ENCODE measurements at places on chromosomes 5 and 9. TPM values are rescaled to one million over a fixed set of nuclear protein-coding genes. Genes with fewer than 3 reads are reported as not detected.

The PCDHB10 gene
- 3.9 TPM for total RNA-seq

DNA sequence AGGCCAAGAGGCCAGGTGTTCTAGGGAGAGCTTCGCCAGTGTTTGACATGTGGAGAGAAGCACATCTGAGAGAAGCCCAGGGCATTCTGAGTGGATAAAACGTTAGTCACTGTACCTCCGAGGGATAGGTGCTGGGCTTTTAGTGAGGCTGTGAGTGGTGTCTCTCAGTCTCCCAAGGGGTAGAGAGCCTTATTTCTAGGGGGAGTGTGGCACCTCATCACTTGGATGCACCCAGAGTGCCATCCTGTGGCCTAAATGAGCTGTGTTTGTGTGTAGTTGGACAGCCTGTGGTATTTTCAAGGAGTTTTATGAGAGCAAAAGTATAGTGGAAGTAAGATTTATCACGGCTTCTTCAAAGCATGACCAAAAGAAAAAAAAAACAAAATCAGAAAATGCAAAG is 1046.9 kb upstream of the WWC1 start:
- no peaks in the 10 kb centered on the region for H3K4me1 ChIP-seq
- H3K27me3 ChIP-seq: no peaks in the 10 kb centered on the region
- no peak overlapping the region for H3K4me3 ChIP-seq
- no peaks in the 10 kb centered on the region for H3K36me3 ChIP-seq
- DNase-seq: peak; percentile 73

- DNase-seq: no peak
- peaks cover 77% of the 10 kb centered on the region for H3K27me3 ChIP-seq
- no peak overlapping the region for H3K4me3 ChIP-seq
- no peak overlapping the region for H3K27ac ChIP-seq
These were observed 8.7 kb downstream of the SNCB start for GRCh38 chr5:176621661-176622079.

The BTNL8 gene
- not detected for total RNA-seq

DNA sequence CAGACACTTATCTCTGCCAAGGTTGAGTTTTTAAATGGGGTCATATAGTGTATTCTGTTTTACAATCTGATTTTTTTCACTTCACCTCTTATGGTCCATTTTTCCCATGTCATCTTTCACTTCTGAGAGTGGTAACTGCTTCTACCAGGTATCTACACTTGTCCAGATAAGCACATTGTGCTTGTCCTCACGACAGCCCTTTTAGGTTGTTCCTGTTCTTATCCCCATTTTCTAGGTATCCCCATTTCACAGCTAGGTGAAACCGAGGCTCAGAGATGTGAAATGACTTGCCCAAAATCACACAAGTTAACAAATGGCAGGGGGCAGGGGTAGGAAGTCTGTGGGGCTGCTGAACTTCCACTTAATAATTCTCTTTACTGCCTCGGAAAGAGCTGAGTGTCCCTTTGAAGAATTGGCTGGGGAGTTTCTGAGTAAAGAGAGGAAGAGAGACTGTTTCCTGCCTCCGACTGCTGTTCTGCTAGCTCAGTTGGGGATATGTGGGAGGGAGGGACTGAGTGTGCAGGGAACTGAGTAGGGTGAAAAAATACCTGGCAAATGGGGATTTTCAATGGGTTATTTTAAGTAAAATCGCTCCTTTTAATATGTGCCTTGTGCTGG is 255.4 kb downstream of the GRIA1 start:
- H3K36me3 ChIP-seq: no peaks in the 10 kb centered on the region
- H3K27ac ChIP-seq: no peak overlapping the region
- no peak for DNase-seq

The ABHD17B gene
- total RNA-seq: 23.8 TPM

GRCh38 chr5:10685115-10685521 is 75.9 kb downstream of the DAP start:
- no peak for DNase-seq
- H3K4me1 ChIP-seq: no peaks in the 10 kb centered on the region
- H3K36me3 ChIP-seq: peaks cover 42% of the 10 kb centered on the region
- H3K27me3 ChIP-seq: no peaks in the 10 kb centered on the region
- H3K27ac ChIP-seq: no peak overlapping the region

DNA sequence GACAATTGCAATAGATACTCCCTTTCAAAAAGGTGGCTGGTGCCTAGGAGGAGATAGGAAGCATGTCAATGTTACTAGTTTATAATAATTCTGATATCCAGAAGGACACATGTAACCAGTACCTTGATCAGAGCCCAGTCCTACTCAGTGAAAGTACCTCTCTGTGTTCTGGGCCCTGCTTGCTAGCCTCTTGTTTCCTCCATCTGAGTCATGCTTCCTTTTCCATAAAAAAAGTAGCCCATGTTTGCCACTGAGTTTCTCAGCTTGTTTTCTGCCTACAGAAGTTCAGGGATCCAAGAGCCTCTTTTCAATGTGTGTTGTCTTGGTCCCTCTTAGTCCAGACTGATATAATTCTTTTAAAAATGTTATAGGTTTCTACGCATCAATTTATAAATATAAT is 149.0 kb downstream of the SSBP2 start:
- H3K4me1 ChIP-seq: no peaks in the 10 kb centered on the region
- H3K4me3 ChIP-seq: no peak overlapping the region
- H3K36me3 ChIP-seq: no peaks in the 10 kb centered on the region
- no peak overlapping the region for H3K27ac ChIP-seq
- peaks cover 9% of the 10 kb centered on the region for H3K27me3 ChIP-seq

- H3K36me3 ChIP-seq: no peaks in the 10 kb centered on the region
- no peak for DNase-seq
- H3K4me3 ChIP-seq: no peak overlapping the region
- no peak overlapping the region for H3K27ac ChIP-seq
These were observed 7.6 kb downstream of the LHX3 start for GRCh38 chr9:136197084-136197875.

The GHR gene
- 1.2 TPM for total RNA-seq

The DEPDC1B gene
- total RNA-seq: 42.1 TPM

The LIX1 gene
- total RNA-seq: 0.08 TPM

GRCh38 chr9:120431268-120431667 is 148.7 kb downstream of the CDK5RAP2 start:
- no peak overlapping the region for H3K4me3 ChIP-seq
- peaks cover 37% of the 10 kb centered on the region for H3K36me3 ChIP-seq
- H3K27me3 ChIP-seq: no peaks in the 10 kb centered on the region
- H3K4me1 ChIP-seq: no peaks in the 10 kb centered on the region

- no peaks in the 10 kb centered on the region for H3K27me3 ChIP-seq
- H3K27ac ChIP-seq: no peak overlapping the region
- no peak for DNase-seq
- H3K4me1 ChIP-seq: no peaks in the 10 kb centered on the region
- H3K36me3 ChIP-seq: peaks cover 13% of the 10 kb centered on the region
- H3K4me3 ChIP-seq: no peak overlapping the region
These were observed 2.2 kb upstream of the CANX start for GRCh38 chr5:179696603-179697002.

All from endodermal cell (in vitro differentiated cells).